ENCODE measurements at places on chromosomes 5 and 9.

DNA sequence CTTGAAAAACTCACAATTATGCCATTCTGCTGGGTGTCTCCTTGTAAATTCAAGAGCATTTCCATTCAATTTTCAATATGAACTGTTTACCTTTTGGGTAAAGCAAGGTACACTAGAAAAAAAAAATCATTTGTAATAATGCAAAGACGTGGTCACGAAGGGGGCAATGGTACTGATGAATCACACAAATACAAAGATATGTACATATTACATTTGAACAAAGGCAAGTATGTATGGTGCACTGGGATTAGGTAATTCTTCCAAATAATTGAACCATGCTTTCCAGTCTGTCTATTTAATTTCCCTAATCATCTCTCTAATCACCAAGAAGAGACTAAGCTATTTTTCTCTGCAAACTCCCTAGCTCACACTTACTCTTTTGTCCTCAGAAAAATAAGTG, 63.4 kb upstream of the RNF38 start:
- no peak for DNase-seq

DNA sequence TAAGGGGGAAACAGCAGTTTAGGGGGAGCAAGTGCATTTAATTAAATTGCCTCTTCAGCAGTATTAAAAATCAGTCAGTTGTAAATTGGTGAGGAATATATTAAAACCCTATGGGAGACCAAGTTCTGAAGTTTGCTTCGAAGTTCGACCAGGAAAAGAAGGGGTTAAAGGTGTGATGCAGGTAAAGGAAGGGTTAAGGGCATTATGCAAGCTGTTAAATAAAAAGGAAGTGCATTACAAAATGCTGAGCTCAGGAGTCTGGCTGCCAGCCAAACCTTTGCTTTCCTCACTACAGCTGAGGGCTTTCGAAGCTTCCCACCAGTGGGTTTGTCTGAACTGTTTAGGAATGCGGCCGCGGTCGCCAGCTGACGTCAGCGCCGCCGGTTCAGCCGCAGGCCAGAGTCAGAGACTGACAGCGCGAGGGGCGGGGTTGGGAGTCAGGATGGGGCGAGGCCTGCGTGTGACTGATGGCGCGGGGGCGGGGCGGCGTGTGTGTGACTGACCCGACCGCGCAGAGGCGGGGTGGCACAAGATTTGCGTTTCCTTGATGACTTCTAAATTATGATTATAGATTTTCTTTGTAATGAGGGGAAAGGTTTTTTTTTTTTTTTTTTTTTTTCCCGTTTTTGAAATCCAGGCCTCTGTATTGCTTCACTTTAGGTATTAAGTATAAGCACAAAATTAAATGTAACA, 76.6 kb downstream of the ZSWIM6 start:
- DNase-seq: peak; percentile 100

DNA sequence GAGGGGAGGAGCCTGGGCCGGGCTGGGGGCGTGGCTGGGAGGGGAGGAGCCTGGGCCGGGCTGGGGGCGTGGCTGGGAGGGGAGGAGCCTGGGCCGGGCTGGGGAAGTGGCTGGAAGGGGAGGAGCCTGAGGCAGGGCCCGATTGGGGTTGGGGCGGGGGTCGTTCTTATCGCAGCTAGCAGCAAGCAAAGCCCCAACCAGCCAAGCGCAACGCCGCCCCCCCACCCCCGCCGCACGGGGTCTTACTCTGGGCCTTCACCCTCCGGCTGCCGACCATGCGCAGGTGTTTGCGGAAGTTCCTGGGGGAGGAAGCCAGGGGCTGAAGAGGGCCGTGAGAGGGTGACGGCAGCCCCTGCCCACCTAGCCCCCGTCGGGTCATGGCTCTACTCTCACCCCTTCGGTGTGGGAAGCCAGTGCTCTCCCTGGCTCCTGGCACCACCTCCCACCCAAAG, 5.0 kb downstream of the NSMF start:
- DNase-seq: no peak

GRCh38 chr5:111585291-111585690, 73.0 kb upstream of the STARD4 start:
- DNase-seq: no peak

DNA sequence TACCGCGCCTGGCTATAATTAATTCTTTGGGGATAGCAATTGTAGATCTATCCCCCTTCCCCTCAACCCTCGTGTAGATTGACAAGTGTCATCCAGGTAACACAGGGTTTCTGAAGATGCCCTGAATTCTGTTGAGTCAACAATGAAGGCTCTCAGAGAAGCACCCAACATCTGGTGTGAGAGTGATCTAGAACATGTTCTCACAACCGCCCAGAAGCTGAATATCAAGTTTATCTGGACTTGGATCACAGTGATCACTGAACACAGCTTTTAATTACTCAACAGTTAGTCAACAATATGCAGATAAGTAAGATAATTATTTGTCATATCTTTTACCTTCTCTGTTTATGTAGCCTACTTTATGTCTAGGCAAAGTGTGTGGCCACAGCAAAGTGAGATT, 204.2 kb upstream of the RGMB start:
- DNase-seq: peak; percentile 3

GRCh38 chr5:159414021-159414420, 83.7 kb upstream of the IL12B start:
- DNase-seq: no peak

- DNase-seq: no peak
Observed at GRCh38 chr5:88938488-88938887, 55.5 kb upstream of the MEF2C start.

DNA sequence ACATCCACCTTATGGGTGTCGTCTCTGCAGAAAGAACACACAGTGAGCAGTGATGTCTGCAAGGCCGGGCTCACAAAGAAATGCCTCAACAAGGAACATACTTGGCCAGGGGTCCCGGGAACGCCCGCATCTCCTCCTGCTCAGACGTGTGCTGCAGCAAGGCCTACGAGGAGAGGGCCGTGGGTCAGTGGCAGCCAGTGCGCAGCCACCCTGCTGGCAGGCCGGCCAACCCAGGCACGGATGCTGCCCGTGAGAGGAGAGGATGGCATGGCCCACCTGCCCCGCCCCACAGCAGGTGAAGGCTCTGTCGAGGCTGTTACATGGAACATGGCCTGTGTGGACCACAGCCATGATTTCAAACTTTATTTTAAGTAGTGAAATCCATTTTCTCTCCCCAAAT, 19.3 kb downstream of the SEC16A start:
- DNase-seq: no peak

- DNase-seq: no peak
Observed at GRCh38 chr5:38883842-38884241, 38.0 kb downstream of the OSMR start.

DNA sequence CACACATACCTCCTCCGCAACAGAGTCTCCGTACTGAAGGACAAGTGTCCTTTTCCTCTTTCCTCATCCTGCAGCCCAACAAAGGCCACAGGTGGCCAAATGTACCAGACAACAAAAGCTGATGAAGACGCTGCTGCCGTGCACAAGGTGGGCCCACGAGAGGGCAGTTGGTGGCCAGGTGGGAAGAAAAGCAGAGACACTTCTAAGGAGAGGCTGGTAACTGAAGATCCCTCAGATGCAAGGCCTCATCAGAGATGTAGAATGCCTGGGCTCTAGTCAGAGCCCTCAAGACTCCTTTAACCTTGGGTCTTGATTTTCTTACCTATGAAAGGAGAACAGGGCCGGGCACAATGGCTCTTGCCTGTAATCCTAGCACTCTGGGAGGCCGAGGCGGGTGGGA, 75.7 kb downstream of the NRG2 start:
- no peak for DNase-seq

- DNase-seq: no peak
Observed at GRCh38 chr5:522899-523440, 1.3 kb downstream of the SLC9A3 start.

All from mammary epithelial cell (primary cell).